ENCODE measurements at places on chromosomes 12 and 14.

- DNase-seq = no peak
Observed at GRCh38 chr12:51218607-51219161, 822 bp upstream of the POU6F1 start.

GRCh38 chr12:27821259-27821973 lies 41.4 kb upstream of the MANSC4 start:
- DNase-seq = peak; percentile 50

- DNase-seq = no peak
Observed at GRCh38 chr14:37583358-37584210, 11.5 kb downstream of the FOXA1 start.

DNA sequence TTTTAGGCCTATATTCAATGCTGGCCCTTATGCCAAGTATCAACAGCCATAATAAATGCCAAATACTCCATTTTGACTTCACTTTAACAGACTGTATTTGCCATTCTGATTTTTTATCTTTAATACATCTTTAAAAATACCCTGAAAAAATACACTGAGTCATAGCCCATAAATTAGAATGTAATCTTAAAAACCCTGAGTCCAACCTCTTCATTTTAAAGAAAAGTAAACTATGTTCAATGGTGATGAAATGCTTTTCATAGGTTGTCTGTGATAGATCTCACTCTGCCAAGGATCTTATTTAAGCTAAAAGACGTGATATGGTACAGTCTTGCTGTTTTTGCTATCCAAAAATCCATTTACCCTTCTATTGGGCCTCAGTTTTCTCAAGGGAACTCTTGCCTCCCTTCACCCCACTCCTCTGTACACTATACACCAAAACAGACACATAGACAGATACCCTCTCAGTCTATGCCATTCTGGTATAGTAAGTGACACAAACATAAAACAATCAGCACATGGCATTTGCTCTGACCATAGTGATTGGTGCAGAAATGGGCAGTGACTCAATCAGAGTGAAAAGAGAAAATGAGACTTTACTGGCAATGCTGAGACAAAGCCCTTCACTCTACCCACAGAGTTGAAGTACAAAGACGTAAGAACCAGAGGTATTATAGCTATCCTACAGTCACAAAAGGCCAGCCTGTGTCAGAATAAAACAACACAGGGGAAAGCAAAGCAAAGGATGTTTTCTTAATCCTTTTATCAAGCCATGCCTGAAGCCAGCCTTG lies 49.1 kb downstream of the BTG1 start:
- DNase-seq = no peak

DNA sequence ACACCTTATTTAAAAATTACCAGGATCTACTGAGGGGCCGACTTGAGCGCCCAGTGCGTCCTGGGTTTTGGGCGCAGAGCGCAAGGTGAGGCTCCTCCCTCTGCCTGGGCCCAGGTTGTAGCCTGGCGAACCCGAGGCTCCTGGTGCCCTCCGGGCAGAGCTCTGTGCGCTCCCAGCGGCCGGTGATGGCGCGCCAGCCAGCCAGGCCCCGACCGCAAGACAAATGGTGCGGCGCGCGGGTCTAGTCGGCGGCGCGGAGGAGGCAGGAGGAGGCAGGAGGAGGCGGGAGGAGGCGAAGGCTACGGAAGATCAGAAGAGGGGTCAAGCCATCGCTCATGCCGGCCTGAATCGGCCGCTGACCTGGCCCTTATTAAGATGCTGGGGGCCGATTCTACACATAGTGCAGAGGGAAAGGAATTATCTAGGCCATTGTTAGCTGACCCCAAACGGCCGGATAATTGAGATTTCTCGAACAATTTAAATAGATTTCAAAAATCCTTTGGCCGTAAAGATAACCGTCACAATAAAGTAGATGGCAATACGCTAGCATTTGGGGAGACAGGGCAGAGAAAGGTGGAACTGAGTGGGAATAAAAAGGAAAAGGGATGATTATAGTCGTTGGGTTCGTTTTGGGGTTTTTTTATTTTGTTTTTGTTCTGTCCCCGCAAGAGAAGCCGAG lies 2.8 kb downstream of the TBX5 start:
- no peak for DNase-seq

DNA sequence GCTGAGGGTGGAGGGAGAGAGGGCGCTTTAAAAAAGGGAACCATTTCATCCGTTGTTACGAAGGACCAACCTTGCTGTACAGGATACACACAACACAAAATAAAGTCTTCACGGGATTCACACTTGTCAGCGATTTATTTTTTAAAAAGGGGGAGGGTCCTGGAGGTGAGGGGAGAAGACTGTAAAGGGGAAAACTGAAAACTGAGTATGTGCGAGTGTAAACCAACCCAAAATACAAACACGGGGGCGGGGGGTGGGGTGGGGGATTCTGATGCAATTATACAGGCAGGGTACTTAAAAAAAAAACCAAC lies 499 bp upstream of the PRKAG1 start:
- DNase-seq = no peak

GRCh38 chr12:41188841-41189394 lies 798 bp downstream of the PDZRN4 start:
- DNase-seq = no peak

DNA sequence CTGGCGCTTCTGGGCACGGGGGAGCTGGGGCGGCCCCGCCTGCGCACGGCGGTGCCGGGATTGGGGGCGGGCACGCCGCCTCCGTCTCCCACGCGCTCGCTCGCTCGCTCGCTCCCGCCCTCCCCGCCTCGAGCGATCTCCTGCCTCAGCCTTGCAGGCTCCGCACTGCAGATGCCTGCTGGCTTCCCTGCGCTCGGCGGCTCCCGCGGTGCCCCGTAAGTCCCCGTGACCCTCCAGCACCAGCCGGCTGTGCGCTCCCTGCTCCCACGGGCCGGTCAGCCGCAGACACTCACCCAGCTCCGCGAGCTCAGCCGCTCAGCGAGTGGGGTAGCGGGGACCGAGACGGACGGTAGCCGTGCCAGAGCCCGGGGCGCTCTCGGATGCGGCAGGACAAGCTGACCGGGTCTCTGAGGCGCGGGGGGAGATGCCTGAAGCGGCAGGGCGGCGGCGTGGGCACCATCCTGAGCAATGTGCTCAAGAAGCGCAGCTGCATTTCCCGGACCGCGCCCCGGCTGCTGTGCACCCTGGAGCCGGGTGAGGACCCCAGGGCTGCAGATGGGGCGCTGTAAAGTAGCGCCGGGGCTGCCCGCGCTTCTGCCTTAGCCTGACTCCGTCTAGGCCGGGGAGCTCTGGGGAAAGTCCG lies at the start of gene TBC1D30:
Gene TBC1D30, plus strand, starts transcription at position 148 of the 643 bp plus-strand sequence. Its CDS starts 233 bp downstream, at position 381.
- DNase-seq = no peak

GRCh38 chr14:62689733-62690132 lies 355.5 kb downstream of the KCNH5 start:
- no peak for DNase-seq

DNA sequence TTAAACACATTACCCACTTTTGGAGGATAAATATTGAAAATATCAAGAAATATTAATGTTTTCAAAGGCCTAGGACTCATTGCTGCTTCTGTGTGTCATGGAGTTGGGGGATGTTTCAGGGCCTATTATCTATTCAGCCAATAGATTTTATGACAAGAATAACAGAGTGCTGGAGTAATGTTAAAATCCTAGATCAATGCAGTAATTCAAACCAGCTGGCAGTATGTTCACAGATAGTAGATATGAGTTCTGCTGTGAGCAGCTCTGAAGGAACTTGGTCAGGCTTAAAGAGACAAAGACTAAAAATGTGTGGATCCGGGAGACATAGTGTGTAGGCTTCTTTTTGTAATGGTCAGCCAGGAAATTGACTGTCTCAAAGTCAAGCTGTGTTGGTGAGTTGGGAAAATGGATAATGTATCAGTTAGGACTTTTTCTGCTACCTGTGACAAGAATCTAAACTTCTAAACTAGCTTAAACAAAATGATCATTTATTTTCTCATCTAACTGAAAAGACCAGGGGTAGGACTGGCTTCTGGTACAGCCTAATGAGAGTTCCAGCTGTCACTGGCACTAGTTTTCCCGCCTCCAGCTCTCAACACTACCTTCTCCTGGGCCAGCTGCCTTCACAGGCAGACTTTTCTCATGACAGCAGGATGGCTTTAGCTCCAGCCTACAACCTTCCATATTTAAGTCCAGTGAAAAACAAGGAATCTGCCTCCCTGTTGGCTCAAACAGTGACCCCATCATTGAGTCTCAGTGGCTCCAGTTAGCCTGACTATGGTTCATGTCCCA lies 16.3 kb upstream of the POLR3B start:
- DNase-seq = no peak

DNA sequence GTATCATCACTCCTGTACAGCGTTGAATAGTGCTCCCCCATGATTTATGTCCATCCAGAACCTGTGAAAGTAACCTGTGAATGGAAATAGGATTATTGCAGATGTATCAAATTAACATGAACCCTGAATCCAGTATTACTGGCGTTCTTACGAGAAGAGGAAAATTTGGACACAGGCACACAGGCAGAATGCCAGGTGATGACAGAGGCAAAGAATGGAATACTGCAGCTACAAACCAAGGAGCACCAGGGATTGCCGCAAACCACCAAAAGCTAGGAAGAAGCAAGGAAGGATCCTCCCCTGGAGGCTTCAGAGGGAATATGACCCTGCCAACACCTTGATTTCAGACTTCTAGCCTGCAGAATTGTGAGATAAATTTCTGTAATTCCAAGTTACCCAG lies 113.5 kb upstream of the EGLN3 start:
- peak; percentile 85 for DNase-seq

GRCh38 chr12:32777159-32777558 lies 21.5 kb upstream of the YARS2 start:
- no peak for DNase-seq

- no peak for DNase-seq
Observed at GRCh38 chr12:62269464-62270228, 9.4 kb downstream of the USP15 start.

GRCh38 chr12:108004319-108004718 lies 124.8 kb upstream of the WSCD2 start:
- no peak for DNase-seq

DNA sequence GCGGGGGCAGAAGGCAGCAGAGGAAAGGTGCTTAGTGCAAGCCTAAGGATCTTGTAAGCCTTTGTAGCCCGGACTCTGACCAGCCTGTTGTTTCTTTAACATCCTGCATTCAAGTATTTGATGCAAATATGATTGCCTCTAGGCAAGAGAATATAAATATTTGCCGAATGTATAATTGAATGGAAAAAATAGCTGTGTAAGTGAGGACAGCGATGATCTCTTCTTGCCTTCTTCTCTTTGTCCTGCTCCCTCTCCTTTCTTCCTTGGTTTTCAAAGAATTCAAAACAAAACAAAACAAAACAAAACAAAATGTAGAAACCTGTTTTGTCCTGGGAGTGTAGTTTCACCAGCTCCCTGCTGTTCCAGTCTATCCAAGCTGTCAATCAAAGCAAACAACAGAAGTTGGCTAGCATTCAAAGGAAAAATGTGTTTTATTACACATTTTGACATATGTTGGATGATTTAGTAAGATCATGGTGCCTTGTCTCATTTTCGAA lies 74.9 kb upstream of the CPM start:
- DNase-seq = no peak

DNA sequence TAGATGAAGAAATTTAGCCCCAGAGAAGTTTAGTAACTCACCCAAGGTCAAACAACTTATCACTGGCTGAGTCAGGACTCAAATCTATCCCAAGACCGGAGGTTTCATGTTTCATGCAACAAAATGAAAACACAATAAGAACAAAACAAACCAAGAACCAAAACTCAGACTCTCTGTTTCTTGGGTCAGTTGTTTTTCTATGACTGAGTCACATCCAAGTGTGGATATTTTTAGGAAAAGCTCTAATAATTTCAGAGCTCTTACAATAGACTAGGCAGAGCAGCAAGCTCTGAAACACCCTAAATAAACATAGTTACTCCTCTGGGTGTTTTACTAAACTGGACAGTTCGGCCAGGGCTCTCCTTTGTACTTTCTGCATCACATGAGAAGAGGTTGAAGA lies 87.6 kb upstream of the PRB2 start:
- DNase-seq = no peak

DNA sequence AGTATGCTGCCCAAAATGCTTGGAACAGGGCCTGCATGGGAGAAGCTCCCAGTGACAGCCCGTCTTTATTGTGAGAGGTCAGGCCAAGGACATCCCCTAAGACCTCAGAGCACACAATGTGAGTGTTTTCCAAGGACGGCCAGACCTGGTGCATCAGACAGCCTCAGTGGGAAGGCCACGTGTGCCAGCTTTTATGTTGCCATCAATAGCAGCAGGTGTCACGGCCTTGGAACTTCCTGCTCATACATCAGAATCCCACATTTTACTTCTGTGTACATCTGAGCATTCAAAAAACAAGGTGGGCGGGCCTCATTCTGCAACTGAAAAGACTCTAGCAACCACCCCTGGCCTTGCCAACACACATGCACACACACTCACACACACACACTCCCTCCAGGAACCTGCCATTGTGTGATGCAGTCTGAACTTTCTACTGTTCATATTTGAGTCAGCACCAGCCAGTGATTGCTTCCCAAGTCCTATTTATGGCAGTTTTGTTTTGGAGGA lies 753.1 kb upstream of the TBX3 start:
- no peak for DNase-seq

- DNase-seq = no peak
Observed at GRCh38 chr12:24922090-24922489, 26.8 kb downstream of the BCAT1 start.

DNA sequence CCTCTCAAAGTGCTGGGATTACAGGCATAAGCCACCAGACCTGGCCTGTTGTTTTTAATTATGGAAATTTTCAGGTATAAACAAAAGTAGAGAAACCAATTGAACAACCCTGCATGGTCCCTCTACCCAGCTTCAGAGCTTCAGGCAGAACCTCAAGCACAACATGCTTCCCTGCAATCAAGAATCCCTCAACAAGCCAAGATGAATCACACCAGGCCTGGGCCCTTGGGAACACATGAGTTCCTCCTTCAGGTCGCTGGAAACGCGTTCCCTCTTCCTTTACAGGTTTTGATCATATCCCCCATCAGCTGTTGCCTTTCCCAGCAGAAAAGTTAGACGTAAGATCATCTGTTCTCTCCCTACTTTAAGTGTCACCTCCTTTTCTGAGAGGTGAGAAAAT lies 20.5 kb upstream of the CORO1C start:
- no peak for DNase-seq

DNA sequence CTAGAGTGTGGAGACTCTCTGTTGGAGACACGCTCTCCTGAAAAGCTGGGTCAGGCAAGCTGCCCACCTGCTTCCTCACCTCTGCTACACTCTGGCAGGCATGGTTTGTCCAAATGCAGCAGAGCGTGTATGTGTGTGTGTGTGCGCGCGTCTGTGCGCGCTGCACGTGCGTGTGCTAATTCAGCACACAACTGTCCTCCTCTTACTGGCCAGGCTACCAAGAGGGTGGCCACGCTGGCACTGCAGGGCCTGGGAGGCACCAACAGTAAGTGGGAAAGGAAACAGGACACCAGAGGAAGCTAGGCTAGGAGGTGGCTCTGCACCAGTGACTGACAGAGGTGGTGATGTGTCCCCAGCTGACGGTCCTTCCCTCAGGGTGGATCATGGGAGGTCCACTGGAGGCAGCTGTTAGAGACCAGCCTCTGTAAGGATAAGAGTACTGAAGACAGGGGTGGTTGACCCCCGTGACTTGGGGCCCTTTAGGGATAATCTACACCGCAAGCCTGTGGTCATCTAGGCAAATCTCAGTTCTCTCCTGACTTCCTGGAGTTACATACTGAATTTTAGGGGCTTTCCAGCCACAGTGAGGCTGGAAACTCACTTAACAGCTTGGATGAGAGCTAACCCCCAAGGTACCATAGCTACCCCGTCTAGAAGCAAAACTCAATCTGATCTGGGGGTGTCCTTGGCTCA lies 15.6 kb upstream of the TFCP2 start:
- DNase-seq = no peak

- DNase-seq = no peak
Observed at GRCh38 chr12:67655829-67656228, 7.3 kb downstream of the DYRK2 start.
